Small intestine (tissue), 16 donors: ENCODE measurements at places on chromosomes 6 and 20.

GRCh38 chr6:1240766-1241318 is 71.1 kb upstream of the FOXQ1 start:
- no peak for DNase-seq

DNA sequence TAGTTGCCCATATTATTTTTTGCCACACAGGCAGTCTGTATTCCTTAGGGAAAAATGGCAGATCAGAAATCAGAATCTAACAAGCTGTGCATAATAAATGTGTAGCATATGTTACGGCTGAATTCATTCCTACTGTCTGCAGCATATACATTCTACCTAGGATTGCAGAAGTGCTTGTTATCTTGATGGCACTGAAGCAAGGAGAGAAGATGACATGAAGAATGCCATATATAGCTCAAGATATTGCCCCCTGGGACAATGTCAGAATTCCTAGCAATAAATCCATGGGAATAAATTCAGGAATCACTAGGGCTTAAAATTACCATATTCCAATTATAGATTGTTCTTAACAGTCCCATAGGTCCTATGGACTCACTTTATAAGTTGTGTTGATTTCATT is 293.0 kb upstream of the CNR1 start:
- DNase-seq: no peak

GRCh38 chr6:119280668-119281067 is 68.9 kb downstream of the MAN1A1 start:
- DNase-seq: no peak

- DNase-seq: no peak
These were observed 14.0 kb upstream of the TOP1 start for GRCh38 chr20:41014561-41015088.

- DNase-seq: peak; percentile 92
These were observed 14.5 kb downstream of the CHMP4B start for GRCh38 chr20:33825340-33826269.

DNA sequence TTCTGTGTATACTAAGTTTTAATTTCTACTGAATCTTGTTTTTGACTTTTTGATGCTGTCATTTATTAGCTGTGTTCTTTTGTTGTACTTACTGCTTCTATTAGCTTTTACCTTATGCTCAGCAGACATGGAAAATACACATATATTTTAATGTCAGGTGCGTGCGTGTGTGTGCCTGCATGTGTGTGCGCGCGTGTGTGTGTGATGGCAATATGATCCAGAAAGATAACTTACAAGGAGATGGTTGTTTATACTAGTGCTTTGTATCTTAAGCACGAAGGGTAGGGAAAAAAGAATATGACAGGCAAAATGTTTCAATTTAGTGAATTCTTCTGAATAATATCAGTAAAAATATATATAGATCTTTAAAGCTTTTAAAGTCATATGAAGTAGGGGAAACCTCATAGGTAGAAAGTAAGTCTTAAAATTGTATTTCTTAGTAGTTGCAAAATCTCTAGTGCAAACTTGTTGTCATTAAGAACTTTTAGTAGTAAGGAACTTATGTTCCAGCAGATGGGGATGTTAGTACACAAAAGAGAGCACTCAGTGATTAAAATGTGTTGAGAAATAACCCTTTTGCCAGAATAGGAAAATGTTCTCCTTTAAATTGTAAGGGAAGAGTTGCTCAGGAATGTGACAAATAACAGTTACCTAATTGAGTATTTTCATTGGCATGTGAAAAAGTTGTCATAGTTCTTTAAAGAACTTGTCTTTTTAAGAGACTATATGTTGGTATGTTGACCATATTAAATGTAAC is 13.2 kb downstream of the QKI start:
- no peak for DNase-seq
